ENCODE measurements at places on chromosomes 2 and 18.

DNA sequence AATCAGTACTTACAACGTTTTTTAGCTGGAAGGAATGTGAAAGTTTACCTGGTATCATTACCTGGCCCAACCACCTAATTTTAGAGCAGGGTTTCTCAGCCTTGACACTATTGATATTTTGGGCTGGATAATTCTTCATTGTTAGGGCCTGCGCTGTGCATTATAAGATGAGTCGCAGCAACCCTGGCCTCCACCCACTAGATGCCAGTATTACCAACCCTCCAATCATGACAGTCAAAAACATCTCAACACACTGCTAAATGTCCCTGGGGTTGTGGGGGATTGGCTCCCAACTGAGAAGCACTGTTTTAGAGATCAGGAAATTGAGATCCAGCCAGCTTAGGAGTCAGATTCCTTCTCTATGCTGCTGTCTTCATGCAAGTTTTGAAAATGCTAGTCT is 265.3 kb upstream of the TCF4 start:
- DNase-seq: no peak

DNA sequence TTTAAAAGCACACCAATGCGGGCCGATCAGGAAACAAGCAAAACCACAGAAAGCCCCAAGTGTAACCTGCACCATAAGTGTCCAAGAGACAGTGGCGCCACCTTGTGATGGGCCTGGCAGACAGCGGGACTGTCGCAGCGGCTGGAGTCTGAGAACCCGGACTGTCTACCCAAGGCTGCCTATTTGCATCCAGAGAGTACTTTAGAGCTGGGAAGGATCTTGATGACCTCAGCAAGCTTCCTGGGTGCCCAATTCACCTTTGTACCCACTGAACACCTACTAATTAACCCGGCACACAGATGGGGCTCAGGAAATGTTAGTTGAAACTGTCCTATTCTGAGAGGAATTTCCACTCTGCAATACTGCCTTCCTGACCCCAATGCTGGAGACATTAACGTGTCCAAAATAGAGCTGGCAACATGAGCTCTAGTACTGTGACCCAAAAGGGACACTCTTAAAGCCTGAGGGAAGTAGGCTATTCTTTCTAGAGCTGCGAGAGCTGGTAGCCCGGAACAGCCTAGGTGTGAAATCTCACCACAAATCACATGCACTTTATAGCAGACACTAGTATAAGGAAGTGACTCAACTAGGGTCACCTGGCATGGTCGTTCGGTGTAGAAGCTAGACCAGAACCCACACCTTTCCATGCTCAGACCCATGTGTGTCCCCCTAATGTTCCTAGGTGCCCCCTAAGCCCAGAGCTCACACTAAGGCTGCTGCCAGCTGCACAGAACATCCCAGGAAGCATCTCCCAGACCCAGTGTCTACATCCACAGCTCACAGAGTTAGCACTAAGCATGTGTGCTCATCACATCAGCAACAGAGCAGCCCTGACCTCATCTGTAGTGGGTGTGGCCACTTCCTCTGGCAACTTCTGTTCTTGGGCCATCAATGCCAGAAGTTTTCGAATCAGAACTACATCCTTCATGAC is 25.4 kb downstream of the POLR1A start:
- peak; percentile 88 for DNase-seq

- peak; percentile 61 for DNase-seq
Observed at GRCh38 chr18:58044370-58045241, 580 bp downstream of the NEDD4L start.

- peak; percentile 75 for DNase-seq
Observed at GRCh38 chr2:149330127-149331022, at the start of gene LYPD6. Gene LYPD6, plus strand, starts transcription at chr2:149330587. Its CDS starts 107,122 bp downstream, at chr2:149437709.

DNA sequence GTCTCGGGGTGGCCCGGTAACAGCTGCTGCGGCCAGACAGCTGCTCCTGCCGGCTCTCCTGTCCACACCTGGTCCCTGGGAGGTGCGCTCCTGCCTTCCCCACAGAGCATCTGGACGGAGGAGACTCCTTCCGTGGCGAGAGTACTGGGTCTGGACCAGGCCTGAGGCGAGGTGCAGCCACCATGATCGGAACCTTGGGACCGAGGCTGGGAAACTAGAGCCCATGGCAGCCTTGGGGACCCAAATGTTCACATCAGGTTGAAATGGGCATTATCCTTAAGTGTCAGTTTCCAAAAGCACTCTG is 628 bp downstream of the GIGYF2 start:
- no peak for DNase-seq

DNA sequence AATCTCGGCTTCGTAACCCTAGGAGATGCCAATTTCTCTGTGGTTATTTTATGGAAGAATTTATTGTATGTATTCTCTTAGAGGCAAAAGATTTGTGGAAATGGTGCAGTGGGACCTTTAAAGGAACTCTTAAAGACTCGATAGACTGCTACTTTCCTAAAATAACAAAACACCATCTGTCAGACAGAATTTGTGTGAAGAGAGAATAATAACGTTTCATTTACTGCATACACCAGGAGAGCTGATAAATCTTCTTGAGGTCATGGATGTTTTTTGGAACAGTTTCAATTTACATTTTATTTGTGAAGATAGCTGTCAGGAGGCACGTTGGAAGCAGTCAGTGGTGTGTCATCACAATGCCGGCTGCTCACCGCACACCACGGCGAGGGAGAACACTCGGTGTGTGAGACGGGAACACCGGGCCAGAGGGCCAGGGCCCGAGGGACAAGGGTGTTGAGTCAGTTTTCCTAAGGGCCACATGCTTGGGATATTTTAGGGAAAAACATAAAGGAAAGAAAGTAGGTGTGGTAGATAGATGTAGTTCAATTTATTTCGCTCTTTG is 1681.0 kb upstream of the DDX18 start:
- no peak for DNase-seq

GRCh38 chr2:16643099-16643498 is 22.5 kb downstream of the CYRIA start:
- DNase-seq: no peak

GRCh38 chr2:182852090-182852489 is 14.3 kb downstream of the FRZB start:
- no peak for DNase-seq

DNA sequence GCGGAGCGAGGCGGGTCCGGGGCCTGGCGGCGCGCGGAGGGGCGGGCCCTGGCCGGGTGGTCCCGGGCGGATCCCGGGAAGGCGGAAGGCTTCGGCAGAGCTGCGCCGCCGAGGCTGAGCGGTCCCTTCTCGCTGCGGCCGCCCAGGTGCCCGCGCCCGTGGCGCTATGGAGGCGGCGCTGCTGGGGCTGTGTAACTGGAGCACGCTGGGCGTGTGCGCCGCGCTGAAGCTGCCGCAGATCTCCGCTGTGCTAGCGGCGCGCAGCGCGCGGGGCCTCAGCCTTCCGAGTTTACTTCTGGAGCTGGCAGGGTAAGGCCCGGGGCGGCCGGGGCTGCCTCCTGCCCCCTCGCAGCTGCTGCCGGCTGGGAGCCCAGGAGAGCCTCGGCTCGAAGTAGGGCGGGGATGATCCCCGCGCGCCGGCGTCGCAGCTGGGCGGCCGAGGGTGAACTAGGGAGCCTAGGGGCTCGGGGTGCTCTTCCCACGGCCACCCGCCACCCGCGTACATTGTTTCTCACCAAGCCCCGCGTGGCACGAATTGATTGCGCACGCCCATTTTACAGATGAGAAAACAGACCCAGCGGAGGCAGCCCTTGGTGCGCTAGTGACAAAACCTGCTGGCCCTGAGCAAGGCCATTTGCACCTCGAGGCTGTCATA is at the start of gene SLC66A3:
TSS of gene SLC66A3 (plus strand) at position 87 of the 655 bp plus-strand sequence. CDS start at position 167, 80 bp downstream.
- peak; percentile 92 for DNase-seq

- DNase-seq: no peak
Observed at GRCh38 chr18:22926454-22926853, 6.7 kb upstream of the RBBP8 start.
